ENCODE measurements at places on chromosomes 4 and X.

DNA sequence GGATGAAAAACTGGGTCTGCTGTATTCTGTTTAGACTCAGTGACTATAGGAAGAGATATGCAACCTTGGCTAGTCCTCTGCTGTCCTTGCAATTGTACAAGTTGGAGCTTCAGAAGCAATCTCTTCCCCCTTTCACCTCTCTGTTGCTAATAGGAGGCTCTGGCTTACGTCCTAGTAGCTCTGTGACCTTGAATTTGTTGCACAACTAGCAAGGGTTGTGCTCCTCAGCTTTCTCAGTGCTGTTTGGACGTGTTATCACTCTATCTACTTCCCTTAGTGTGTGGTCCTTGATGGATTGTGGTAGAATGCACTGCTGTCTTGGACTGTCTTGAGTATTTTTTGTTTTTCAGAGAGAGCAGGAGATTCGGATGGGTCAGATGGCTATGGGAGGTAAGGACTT lies 3.4 kb upstream of the ITGB1BP2 start:
- no peak for DNase-seq

DNA sequence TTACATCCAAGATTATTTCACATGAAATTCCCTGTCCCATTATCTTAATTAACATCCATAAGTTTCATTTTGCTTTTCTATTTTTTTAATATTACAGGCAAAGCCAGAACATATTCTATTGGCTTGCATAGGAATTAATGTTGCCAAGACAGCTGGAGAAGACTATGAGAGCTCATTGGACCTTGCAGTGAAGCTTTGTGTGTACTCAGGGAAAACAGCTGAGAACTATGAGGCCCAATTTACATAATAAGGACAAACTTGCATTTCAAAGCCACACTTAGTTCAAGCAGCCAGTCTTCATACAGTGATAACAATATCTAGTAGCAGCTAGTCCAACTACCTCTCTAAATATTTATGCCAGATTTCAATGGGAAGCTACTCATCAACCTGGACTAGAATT lies 134.4 kb downstream of the DDX53 start:
- no peak for DNase-seq

- no peak for DNase-seq
Measured at GRCh38 chrX:110734271-110734670, 61.3 kb downstream of the CHRDL1 start.

GRCh38 chr4:107857741-107858140 lies 33.0 kb downstream of the SGMS2 start:
- no peak for DNase-seq

- DNase-seq: no peak
Measured at GRCh38 chrX:54564936-54565335, 34.9 kb downstream of the GNL3L start.

DNA sequence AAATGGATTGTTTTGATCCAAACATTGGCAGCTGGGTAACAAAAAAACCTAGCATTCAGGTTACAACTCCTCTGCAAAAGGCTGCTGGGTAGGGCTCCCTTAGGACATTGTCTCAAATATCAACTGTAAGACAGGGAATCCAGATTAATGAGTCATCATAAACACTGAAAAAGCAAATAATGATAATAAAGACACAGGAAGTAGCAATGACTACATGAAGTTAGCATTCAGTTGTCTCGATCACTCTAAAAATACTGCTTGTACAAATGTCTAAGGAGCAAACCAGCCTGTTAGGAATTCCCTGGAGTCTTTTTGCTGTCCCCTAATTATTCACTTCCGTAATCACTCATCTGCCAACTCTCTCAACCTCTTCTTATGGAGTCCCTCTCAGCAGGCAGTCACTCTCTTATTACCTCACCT lies 259.2 kb downstream of the GPC3 start:
- DNase-seq: peak; percentile 35

DNA sequence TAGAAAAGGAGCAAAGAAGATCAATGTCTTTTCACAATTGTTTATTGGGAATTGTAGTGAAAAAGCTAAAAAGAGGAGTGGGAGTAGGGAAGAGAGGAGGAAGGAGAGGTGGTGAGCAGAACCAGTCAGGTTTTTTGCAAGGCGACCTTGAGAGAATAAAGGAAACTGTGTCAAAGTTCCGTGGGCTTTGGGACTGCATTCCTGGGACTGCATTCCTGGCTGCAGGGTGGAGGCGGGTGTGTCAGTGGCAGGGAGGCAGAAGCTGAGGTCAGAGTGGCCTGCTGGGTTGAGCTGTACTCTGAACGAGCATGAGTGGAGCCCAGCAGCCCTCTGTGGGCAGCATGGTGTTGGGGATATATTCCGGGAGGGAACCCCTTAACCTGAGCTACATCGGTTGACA lies 66.8 kb upstream of the UCP1 start:
- peak; percentile 78 for DNase-seq

Measured in AG08396 (cell line).